Activated T-helper 1 cell treated with anti-CD3 and anti-CD28 coated beads, Interleukin-2, amount 50 U/mL, for 16 hours (primary cell): ENCODE measurements at places on chromosomes 3 and 15.

GRCh38 chr3:68306571-68306970, 625.8 kb downstream of the TAFA4 start:
- no peak for DNase-seq

- DNase-seq = no peak
Measured at GRCh38 chr15:70795311-70795665, 31.9 kb upstream of the UACA start.

DNA sequence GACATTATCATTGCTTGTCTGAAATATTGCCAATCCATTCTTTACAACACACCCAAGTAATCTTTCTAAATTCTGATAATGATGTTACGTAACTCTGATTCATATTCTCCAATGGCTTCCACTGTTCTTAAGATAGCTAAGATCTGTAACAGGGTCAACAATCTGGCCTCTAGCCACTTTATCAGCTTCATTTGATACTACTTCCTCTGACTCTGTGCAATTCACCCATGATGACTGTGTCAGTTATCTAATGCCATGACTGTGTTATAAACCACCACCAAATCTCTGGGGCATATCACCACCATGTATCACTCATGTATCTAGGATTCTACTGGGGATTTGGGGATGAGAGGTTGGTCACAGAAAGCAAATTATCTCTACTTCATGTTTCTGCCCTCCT, 44.0 kb downstream of the CD200 start:
- no peak for DNase-seq

DNA sequence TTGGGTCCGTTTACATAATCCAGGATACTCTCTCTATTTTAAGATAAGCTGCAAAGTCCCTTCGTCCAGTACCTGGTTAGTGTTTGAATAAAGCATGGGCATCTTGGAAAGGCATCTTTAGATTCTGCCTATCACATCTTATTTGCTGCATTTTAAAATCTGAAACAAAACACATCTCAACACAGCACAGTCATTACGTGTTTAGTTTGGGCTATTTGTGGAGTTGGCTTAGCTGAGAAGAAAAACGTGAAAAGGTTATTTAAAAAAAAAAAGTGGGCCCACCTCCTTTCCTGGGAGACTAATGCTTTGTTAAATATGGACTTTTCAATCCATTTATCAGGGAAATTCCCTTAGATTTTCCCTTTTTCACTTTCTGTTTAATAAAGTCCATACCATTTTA, 174.5 kb upstream of the WNT5A start:
- no peak for DNase-seq

DNA sequence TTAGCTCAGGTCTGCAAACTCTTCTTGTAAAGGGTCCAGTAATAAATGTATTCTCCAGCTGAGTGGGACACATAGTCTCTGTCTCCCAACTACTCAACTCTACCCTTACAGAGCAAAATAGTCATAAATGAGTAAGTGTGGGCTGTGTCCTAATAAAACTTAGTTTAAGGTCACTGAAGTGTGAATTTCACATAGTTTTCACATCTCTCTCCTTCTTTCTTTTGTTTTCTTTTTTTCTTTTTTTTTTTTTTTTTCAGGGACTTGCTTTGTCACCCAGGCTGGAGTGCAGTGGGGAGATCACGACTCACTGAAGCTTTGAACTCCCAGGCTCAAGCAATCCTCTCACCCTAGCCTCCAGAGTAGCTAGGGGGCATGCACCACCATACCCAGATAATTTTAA, 1.9 kb upstream of the ACTL6A start:
- no peak for DNase-seq

- DNase-seq = no peak
Measured at GRCh38 chr3:197317250-197317963, 19.0 kb upstream of the DLG1 start.
